Panc1 (cell line): ENCODE measurements at places on chromosomes 12 and 14. TPM values are rescaled to one million over a fixed set of nuclear protein-coding genes. Genes with fewer than 3 reads are reported as not detected.

DNA sequence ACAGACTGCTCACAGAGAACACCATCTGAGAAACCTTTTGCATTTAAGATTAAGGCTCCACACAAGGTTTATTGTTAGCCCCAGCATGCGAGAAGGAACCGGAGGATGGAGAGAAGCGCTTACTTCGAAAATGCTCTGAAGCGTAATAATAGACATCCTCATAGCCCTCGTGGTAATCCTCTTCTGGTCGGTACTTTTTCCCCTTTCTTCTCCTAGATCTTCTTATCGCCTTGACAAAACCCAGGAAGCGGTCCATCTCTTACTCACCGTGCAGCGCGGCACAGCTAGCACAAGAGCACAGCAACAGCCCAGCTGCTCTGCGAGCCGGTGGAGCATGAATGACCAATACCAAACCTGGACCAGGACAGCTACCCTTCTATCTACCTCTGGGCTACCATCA, 125.1 kb upstream of the GRIP1 start:
- no peak for DNase-seq

DNA sequence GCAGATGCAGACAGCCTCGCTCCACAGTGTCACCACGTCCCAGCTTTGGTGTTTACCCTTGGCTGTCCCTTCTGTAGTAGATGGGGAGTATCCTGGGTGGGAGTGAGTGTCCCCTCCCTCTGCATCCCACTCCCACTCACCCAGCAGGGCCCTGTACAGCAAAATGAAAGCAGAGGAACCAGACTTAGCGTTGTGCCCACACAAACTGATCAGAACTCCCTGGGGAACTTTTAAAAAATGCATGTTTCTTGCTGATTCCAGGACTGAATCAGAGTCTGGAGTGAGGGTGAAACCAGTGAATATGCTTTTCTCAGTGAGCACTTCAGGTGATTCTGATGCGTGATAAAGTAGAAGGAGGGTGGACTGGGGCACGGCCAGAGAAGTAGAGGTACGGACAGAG, 2.9 kb downstream of the ACVRL1 start:
- DNase-seq = no peak

DNA sequence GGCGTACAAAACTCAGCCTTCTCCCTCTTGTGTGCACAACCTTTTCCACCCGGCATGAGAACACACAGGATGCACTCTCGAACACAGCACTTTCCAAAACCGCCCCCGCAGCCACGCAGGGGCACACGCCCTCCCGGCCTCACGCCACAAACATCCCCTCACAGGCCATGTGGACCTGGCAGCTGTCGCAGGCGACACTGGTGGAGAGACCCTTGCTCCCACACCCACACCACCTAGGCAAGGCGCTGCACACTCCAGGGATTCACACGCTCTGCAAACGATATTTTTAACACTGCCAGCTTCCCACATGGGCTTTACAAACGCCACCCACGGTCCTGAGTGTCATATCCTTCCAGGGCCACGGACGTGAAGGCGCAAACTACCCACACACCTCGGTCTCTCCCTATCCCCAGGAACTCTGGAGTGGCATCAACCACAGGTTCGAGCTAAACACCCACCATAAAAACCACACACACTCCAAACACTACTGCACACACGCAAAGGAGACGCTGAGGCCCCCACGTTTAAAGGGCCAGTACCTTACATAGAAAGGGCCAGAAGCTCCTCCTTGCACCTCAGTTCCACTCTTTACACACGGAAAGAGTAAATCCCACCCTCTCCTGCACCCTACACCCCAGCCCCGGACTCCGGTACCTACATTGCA, 12.4 kb upstream of the ITGB7 start:
- DNase-seq = no peak

GRCh38 chr12:61384511-61384910, 875.7 kb upstream of the USP15 start:
- no peak for DNase-seq

DNA sequence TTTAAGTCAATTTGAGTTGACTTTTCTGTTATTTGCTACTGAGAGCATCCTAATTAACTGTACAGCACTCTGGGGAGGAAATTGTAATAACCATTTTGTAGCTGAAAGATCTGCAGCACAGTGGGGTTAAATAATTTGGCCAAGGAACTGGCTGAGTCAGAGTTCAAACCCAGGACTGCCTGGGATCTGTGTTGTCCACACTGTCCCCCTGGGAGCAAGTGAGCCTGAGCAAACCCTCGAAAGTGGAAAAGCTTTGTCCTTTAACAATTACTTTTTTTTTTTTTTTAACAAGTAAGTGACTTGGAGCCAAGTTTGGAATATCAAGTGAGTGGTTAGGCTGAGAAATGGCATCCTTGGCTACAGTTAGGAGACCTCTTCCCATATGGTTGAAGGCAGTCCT, 247.2 kb upstream of the CCDC196 start:
- DNase-seq = no peak

DNA sequence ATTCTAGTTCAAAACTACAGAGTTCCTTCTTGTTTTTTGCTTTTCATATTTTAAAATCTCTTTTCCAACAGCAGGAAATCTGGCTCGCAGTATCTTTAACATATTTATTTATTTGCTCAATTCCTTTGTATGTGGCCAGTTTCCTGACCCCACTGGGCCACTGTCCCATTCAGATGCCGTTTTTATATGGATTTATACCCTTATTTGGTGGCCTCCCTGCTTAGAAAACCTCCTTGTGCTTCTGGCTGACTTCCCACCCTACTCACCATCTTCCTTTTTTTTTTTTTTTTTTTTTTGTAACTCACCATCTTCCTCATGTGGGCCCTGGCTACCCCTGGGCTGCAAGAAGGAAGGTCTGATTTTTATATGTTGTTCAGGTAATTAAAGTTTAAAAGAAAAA, 53.9 kb downstream of the TTLL5 start:
- no peak for DNase-seq

DNA sequence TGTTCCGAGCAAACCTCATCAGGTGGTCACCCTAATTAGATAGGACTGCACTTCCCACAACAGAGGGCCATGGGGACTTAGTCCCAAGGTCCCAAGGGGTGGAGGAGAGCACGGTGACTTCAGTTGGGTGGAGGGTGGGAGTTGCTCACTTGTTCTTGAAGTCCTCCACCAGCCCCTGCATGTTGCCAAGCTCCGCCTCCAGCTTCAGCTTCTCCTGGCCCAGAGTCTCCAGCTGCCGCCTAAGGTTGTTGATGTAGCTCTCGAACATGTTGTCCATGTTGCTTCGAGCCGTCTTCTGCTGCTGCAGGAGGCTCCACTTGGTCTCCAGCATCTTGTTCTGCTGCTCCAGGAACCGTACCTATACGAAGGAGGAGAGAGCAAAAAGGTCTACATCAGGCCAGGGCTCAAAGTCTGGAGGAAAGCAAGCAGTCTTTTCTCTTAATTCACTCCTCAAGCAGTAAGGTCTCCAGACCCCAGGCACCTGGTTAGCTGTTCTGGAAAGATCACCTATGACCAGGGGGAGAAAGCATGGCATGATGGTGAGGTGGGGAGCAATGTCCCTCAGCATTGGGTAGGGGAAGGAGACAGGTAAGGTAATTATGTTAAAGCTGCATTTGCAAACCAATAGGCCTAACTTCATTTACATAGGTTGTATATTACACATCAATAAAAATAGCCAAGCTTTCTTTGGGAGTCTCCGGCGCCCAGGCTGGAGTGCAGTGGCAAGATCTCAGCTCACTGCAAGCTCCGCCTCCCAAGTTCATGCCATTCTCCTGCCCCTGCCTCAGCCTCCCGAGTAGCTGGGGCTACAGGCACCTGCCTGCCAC, 2.9 kb downstream of the KRT8 start:
- DNase-seq = no peak

GRCh38 chr14:29042551-29042950, 276.0 kb downstream of the FOXG1 start:
- DNase-seq = no peak

- DNase-seq = no peak
Measured at GRCh38 chr14:97975216-97975615, 1178.0 kb downstream of the VRK1 start.

- DNase-seq = no peak
Measured at GRCh38 chr14:104081261-104081835, 4.2 kb upstream of the ASPG start.

DNA sequence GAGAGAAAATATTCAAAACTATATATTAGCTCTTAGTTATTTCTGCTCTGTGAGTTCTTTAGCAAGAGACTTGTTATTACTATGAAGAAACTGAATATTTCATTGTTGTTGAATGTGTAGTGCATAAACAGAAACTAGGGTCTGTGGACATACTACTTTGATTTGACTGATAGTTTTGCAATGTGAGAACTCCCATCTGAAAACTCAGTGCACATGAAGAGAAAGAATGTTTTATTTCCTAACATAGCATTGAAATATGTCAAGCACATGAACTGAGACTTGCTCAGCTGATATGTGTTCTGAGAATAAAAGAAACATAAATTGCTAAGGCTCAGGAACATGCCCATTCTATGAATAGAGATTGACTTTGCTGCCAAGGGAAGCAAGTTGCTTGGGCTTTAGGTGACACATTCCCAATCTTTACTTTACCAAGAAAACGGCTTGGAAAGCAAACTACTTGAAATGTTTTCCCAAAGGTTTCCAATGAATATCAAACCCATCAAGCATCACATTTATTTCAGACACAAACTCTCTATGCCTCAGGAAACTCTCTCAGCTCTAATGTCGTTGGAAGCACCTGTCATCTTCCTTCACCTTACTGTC, 290.4 kb downstream of the SLC16A7 start:
- DNase-seq = no peak

- DNase-seq = no peak
Measured at GRCh38 chr12:94026596-94026995, 121.8 kb upstream of the PLXNC1 start.

DNA sequence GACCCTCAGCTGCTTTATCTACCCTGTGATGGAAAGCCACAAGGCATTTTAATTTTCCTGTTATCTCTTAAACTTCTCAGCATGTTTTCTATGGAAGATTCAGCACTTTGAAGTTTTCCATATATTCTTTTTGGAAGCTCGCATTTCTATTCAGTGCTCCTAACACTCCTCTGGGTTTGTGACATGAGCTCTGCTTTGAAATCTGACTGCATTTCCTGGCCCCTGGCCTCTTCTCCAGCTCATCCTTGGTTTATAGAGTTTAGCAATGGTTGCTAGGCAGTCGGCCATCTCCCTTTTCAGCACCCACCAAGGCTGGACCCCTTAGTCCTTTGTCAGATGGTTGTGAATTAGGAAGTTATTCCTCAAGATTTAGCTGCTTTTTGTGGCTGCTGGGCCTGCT, 150.6 kb downstream of the KCNA5 start:
- DNase-seq = no peak

DNA sequence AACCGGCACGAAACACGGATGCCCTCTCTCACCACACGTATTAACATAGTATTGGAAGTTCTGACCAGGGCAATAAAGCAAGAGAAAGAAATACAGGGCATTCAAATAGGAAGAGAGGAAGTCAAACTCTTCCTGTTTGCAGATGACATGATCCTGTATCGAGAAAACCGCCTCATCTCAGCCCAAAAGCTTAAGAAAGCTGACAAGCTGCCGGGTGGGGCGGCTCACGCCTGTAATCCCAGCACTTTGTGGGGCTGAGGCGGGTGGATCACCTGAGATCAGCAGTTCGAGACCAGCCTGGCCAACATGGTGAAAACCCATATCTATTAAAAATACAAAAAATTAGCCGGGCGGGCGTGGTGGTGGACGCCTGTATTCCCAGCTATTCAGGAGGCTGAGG, 17.7 kb downstream of the OR6S1 start:
- DNase-seq = no peak

DNA sequence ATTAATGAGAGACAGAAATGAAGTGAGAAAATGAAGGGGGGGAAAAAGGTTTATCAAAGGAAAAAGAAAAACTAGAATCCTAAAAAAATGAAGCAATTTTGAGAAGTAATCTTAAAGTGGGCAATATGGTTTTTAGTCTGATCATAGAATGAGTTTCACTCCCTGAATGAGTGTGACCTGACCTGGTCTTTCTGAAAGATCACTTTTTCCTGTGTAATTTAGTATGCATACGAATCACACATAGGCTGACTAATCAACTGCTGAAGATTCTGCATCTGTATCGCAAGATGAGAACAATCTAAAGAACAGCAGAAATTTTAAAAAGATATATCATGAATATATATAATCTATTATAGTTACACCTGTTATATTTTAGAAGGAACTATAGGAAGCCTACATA, 11.3 kb downstream of the GNPTAB start:
- no peak for DNase-seq

DNA sequence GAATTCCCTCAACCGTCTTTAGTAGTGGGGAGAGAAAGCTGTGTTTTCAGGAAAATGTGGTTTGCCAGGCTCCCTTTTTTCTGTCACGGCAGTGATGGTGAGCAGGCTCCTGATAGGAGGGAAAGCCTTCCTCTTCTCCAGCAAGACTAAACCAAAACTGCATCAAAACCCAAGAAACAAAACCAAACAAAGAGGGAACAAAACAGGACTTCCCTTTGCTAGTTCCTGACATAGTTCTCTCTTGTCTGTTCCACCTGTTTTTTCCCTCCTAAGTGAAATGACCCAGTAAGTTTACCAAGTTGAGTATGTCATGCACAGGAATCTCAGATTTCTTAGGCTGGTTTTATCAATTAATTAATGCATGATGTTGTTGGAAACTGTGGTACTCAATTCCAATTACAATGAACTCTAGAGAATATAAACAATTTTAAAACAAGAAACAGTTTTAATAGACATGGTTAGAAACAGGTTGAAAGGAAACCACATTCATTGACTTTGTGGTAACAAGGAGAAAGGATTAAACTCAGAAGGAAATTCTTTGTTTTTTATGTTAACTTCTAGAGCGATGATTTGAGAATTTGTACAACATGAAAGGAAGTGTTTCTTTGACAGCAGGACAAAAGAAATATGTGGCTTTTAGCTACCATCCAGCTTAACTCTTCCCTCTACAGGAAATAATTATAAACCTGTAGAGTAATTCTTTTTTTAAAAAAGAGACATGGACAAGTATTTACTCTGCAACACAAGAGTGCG, 23.0 kb upstream of the CSRP2 start:
- DNase-seq = no peak

DNA sequence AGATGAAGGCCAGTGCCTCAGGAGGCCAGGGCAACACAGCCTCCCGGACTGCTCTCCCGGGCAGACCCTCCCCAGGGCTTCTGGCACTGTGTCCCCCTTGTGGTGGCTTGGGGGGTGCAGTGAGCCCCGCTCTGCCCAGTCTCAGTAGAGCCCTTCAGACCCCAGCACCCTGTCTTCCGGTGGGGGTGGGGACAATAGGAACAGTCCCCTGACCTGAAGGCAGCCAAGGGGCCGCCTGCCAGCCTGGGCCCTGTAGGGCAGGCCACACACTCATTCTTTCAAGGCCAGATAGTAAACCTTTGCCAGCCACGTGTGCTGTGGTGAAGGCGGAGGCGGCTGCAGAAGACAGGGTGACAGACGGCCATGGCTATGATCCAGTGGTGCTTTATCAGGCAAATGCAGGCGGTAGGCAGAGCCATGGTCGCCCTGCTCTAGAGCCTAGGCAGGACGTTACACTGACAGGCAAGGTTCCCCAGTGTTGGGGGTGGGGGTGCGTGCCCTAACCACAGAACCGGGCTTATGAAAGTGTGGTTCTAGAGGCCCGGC, 15.0 kb downstream of the ZFYVE21 start:
- no peak for DNase-seq

Gene CLEC2A
- total RNA-seq = not detected

Gene WNT5B
- 36.9 TPM for total RNA-seq

Gene PPTC7
- 18.4 TPM for total RNA-seq

Gene SMCO2
- 0.36 TPM for total RNA-seq

Gene BMAL2
- 43.9 TPM for total RNA-seq
